Fibroblast of skin of left quadriceps (primary cell): ENCODE measurements at places on chromosomes 16 and 17.

GRCh38 chr17:28385406-28385805 lies 13.9 kb downstream of the SARM1 start:
- DNase-seq, result no peak

DNA sequence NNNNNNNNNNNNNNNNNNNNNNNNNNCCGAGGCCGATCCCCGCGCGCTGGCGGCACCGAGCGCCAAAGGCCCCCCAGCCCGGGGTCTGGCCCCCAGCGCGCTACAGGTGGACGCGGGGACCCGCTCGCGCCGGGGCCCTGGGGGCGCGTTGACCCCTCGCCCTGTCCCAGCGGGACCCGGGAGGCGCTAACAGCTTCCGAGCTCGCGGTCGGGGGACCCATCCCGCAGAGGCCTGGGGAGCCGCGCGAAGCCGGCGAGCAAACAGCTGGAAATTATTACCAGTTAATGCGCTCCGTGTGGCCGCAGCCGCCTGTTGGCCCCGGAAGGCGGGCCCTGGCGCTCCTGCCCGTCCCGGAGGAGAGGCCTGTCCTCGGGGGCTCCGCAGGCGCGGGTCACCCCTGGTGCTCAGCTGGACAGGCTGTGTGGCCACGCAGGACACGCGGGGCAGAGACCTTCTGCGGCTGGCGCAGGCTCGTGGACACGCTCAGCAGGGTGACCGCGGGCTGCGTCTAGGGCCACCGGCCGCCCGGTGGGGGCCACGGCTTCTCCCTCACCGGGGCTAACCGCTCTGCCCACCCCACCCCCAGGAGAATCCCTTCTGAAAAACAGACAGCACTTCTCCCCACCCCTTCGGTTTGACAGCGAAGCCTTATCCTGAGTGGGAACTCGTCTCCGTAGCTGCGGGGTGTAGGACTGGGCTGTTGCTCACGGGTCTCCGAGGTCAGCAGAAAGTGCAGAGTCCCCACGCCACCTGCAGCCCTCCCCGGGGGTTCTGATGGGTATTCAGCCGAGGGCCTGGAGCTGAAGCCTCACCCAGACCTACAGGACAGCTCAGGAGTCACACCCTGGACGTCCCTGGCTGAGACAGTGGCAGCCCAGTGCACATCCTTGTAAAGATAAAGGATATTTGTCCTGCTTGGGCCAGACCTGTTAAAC lies 138.7 kb upstream of the RPH3AL start:
- DNase-seq, result peak; percentile 67

DNA sequence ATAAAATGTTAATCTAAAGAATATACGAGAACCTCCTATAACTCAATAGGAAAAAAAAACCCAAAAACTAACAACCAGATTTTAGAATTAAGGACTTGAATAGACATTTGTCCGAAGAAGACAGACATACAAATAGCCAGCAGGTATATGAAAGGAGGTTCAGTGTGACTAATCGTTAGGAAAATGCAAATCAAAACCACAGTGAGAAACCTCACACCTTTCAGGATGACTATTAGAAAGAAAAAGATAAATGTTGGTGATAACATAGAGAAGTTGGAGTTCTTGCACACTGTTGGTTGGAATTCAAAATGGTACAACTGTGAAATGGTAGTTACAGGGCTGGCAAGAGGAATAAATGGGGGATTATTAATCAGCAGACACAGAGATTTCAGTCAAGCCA lies 339.0 kb downstream of the TMEM114 start:
- no peak for DNase-seq

GRCh38 chr17:72580321-72581127 lies 459.7 kb downstream of the SOX9 start:
- no peak for DNase-seq

- DNase-seq, result no peak
Measured at GRCh38 chr17:3626831-3627768, 8.9 kb downstream of the SHPK start.

DNA sequence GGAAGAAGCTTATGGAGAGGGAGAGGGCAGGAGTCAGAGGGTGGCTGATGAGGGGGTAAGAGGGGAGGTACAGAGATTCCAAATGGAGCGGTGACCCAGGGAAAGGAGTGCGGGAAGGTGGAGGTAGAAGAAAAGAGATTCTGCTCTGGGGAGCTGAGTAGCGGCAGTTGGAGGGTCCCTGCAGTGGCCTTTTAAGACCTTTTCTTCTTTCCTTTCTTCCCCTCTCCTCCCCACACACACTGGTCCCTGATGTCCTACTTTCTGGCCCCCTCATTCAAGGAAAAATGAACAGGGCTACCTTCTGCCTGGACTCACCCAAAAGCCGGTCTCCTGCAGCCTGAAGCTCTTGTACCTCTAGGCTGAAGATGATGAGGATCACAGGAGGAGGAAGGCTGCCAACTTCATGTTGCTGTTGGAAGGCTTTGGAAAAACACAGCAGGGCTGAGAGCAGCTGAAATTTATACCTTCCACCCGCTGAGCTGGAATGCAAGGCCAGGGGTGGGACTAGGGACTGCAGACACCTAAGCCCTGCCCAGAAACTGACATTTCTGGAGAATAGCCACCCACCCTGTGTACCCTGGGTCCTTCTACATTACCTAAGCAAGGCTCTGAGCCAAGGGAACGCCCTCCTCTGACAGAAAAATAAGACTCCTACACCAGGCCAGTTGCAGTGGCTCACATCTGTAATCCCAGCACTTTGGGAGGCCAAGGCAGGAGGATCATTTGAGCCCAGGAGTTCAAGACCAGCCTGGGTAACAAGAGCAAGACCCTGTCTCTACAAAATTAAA lies 9.4 kb upstream of the HEATR6 start:
- no peak for DNase-seq

DNA sequence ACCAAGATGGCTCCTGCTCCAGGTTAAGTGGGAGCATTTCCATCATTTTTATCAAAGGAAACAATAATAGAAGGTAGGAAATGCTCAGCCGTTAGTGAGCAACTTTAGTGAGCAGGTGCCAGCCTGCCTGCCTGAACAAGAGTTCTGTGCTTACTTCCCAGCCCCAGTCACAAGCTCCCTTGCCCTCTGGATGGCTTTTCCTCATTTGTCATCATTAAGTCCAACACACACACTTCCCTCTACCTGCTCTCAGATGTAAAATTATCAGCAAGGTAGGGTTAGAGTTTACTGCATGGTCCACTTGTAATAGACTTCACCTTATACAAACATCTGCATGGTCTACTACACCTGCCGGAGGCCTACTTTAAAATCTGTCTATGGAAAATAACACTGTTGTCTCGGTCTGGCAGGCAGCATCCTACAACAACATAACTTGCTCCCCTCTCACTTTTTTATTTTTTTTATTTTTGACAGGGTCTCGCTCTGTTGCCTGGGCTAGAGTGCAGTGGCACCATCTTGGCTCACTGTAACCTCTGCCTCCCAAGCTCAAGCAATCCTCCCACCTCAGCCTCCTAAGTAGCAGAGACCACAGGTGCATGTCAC lies 12.7 kb downstream of the TEX2 start:
- no peak for DNase-seq

DNA sequence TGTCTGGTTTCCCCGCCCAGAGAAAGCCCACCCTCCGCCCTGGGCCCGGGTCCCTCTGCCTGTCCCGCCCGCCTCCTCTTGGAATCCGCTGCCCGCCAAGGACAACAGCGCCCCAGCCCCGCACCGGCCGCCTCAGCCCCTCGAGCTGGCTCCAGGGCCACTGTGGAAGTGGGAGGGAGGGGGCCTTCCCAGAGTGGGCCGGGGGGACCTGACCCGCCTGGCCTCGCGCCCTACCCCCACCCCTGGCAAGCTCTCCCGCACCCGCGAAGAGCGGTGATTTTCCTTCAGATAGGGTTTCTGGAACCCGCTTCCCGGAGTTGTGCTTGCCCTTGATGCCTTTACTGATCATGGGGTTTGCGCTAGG lies 2.3 kb upstream of the CBX8 start:
- no peak for DNase-seq

DNA sequence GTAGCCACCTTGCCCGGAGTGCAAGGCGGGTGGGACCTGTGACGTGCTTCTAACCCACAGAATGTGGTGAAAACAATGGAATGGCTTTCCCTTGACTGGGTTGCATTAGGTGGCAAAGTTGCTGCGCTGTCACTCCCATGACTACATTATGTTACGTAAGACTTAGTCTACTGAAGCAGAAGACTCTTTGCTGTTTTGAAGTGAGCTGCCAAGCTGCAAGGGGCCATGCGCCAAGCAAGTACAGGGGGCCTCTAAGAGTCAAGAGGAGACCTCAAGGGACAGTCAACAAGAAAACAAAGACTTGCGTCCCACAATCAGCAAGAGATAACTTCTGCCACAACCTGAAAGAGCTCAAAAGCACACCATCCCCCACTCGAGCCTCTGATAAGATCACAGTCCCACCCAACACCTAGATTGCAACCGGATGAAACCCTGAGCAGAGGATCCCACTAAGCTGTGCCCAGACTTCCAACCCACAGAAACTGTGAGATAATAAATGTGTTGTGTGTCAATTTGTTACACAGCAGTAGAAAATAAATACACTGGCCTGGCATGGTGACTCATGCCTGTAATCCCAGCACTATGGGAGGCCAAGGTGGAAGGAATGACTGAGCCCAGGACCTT lies 16.5 kb downstream of the ANKRD11 start:
- DNase-seq, result no peak

DNA sequence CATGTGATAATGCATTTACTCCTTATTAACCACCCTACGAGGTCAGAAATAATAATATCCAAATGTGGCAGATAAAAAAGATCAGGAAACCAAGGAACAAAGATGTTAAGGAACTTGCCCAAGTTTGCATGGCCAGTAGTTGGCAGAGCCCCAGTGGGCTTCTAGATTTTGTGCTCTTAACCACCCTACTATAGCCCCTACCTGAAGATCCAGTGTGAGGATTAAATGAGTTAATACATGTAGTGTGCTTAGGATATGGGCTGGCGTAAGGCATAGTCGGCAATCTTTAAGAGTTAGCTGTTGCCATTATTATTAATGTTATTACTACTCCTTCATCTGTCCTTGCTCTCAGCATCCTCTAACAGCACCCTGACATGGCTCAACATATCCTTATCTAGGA lies 153.4 kb downstream of the SDK2 start:
- DNase-seq, result no peak

- no peak for DNase-seq
Measured at GRCh38 chr17:31753011-31753410, 106.0 kb downstream of the COPRS start.

DNA sequence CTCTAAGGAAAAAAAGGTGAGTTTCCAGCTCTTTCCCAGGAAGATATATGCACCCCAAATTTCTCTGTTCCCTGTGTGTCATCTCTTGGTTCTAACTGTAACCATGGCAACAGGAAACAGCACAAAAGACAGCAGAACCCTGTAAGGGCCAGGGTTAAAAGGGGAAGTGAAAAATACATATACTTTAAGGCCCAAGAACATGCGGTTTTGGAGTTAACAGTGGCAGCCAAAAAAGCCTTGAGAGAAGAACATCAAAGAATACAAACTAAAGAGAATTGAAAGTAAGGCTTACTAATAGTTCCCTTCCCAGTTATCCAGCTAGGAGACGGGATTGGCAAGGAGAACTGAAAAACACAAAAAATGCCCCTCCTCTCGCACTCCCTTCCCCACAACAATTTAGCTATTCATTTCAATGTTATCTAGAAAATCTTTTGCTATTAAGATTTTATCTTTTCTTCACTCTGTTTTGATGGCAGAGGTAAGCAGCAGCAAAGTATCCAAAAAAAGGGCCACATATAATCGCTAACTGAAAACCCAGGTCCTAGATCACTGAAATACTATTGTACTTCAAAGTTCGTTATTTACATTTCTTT lies 1.5 kb downstream of the SPOP start:
- no peak for DNase-seq

DNA sequence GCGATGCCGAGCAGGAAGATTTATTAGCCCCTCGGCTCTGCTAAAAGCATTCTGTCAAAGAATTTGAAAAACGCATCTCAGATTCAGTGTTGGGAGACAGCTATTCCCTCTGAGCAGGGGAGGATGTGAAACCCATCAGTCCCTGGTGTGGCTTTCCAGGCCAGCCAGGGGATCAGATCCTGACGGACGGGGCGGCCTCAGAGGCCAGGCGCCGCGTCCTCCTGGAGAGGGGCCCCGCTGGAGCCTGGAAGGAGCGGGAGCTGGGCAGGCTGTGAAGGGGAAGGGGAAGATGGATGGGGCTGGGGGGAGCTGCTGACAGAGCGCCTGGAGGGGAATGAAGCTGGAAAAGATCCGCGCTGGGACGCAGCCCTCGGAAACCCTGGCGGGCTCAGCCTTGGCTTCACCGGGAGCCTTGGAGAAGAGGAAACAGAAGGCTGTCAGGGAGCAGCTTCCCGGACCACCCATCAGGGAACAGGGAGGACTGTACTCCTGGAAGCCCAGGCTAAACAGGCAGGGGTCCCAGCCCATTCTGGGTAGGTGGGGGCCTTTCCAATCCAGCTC lies 358.0 kb downstream of the C16orf95 start:
- DNase-seq, result peak; percentile 21
